ENCODE measurements at places on chromosomes 3 and 15.

GRCh38 chr3:194277104-194277785 lies 73.9 kb downstream of the CPN2 start:
- no peak for DNase-seq

- no peak for DNase-seq
Observed at GRCh38 chr3:63576846-63577245, 75.6 kb upstream of the SNTN start.

- no peak for DNase-seq
Observed at GRCh38 chr3:107589454-107589853, 66.7 kb downstream of the BBX start.

DNA sequence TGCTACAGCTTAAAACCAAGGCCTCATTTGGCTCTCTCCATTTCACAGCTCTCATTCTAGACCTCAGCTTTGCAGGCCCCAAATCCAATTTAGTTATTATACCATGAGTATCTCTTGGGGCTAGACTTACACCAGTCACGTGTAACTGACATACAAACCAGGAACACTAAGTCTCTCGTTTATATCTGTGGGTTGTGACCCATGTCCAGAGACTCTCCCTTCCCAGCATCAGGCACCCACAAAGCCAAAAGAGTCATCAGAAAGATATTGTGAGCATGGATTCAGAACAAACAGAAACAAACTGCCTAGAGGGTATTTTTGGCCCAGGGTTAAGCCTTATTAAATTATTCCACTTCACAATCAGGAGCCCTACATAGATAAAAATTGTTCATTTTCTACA lies 5.6 kb upstream of the CCDC13 start:
- no peak for DNase-seq
